ENCODE measurements at places on chromosomes 6 and 20. TPM values are rescaled to one million over a fixed set of nuclear protein-coding genes. Genes with fewer than 3 reads are reported as not detected.

BPIFB2 gene
- total RNA-seq: not detected

NKX2-4 gene
- total RNA-seq: not detected

SLCO4A1 gene
- total RNA-seq: 85.3 TPM

PKHD1 gene
- 0.16 TPM for total RNA-seq

SNRPB gene
- 118 TPM for total RNA-seq

NOX3 gene
- total RNA-seq: not detected

MDFI gene
- total RNA-seq: 2.1 TPM

WFDC12 gene
- total RNA-seq: not detected

PPP1R14C gene
- 1.2 TPM for total RNA-seq

HSPA1A gene
- 199 TPM for total RNA-seq

DNAAF9 gene
- 6.0 TPM for total RNA-seq

BPIFB1 gene
- not detected for total RNA-seq

VSX1 gene
- total RNA-seq: not detected

BTNL2 gene
- total RNA-seq: not detected

ADGB gene
- total RNA-seq: 28.7 TPM

MYB gene
- total RNA-seq: 64.1 TPM

CAGE1 gene
- not detected for total RNA-seq

HTR1E gene
- not detected for total RNA-seq

FAM83C gene
- total RNA-seq: not detected

SLC44A4 gene
- total RNA-seq: 734 TPM

HMGCLL1 gene
- total RNA-seq: 0.55 TPM

VTA1 gene
- total RNA-seq: 52.6 TPM

MAS1 gene
- not detected for total RNA-seq

GJA10 gene
- not detected for total RNA-seq

ARID1B gene
- 89.4 TPM for total RNA-seq

PHF20 gene
- 54.0 TPM for total RNA-seq

ZNF165 gene
- 1.1 TPM for total RNA-seq

TBXT gene
- not detected for total RNA-seq

RIPPLY2 gene
- total RNA-seq: not detected

SUMO4 gene
- total RNA-seq: 6.0 TPM

SLC22A2 gene
- not detected for total RNA-seq

TCP1 gene
- total RNA-seq: 43.8 TPM

GATA5 gene
- total RNA-seq: not detected

RAE1 gene
- 5.6 TPM for total RNA-seq

PREX1 gene
- 20.8 TPM for total RNA-seq

RAB44 gene
- 0.14 TPM for total RNA-seq

RPS18 gene
- total RNA-seq: 773 TPM

DUSP15 gene
- total RNA-seq: not detected

NHSL1 gene
- total RNA-seq: 92.7 TPM

NCOA5 gene
- 97.3 TPM for total RNA-seq

RAB32 gene
- total RNA-seq: 32.9 TPM

ZNF322 gene
- total RNA-seq: 32.2 TPM

CD24 gene
- 1,843 TPM for total RNA-seq

TFAP2B gene
- total RNA-seq: not detected

CSNK2A1 gene
- total RNA-seq: 85.2 TPM

CLPSL2 gene
- not detected for total RNA-seq

TFAP2C gene
- 9.0 TPM for total RNA-seq
